Calu3 (cell line): ENCODE measurements at places on chromosomes 13 and 19.

GRCh38 chr13:41678249-41678648 is 220.9 kb downstream of the RGCC start:
- DNase-seq: no peak

DNA sequence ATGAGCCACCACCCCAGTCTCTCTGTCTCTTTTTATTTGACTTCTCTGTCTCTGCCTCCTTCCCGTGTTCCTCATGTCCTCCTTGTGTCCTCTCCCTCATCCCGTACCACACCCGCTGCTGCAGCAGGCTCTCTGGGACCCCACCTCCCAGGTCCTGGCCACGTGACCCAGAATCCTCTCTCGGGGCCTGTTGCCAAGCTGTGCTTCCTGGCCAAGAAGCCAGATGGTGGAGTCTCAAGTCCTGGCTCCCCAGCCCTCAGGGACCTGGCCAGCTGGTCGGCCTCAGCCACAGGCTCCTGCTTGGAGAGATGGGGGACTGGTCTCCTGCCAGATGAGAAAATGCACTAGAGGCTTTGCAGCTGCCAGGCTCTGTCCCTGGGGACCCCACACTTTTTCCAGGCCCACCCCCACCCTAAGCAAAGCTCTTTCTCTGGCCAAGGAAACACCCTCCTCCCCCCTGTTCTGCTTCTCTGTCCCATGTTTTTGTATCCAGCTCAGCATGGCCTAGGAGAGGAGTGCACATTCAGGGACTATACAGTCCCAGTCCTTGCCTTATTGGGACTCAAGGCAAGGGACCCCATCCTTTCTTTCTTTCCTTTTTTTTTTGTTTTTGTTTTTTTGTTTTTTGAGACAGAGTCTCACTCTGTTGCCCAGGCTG is 34.3 kb upstream of the SHKBP1 start:
- DNase-seq: no peak

- DNase-seq: no peak
These were observed 703.3 kb upstream of the ARGLU1 start for GRCh38 chr13:107271227-107271626.

DNA sequence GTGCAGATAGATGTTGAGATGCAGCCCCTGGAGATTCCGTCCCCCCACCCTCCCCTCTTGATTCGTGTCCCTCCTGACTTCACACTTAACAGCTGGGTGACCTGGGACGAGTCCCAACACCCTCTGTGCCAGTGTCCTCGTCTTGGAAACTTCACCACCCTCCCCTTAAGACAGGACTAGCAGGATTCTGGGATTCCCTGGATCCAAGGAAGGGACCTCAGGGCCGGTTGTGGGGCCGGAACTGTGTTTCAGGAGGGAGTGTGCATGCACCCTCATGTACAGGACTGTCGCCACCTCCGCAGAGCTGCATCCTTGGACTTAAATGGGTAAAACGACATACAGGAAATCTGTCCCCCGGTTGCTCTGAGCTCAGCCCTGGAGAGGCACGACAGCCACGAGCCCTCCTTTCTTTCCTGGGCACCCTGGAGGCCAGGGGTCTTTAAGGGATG is 990 bp downstream of the MYO9B start:
- peak; percentile 7 for DNase-seq

DNA sequence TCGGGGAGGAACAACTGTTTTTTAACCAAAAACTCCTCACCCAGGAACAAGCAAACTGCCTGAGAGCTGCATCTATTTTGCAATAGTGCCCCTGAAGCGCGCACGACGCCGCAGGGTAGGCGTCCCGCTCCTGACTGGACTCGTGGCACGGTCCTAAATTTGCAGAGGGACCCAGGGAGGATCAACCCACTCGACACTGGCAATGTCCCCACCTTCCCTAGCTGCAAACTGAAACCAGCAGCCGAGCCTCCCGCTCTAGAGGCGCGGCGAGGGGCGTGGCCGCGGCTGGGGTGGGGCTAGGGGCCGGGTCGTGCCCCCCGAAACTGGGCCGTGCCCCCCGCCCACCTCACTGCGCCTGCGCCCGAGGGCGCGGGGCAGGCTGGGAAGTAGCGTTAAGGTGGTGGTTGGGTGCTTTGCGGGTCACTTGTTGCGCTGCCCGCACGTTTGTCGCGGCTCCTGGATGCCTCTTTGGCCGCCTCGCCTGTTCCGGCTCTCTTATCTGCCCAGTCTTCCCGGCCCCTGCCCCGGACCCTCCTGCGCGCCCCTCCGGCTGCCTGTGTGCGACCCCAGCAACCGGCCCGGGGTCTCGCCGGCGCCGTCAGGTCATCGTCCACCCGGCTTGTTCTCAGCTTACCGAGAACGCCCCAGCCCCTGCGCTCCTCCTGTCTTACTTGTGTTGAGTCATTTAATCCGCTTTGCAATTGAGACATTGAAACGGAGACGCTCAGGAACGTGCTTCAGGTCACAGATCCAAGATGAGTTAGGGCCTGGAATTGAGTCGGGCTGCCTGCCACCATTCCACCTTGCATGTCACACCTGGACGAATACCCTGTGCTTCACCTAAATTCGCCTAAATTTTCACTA is 37.9 kb upstream of the LSM14A start:
- peak; percentile 87 for DNase-seq

DNA sequence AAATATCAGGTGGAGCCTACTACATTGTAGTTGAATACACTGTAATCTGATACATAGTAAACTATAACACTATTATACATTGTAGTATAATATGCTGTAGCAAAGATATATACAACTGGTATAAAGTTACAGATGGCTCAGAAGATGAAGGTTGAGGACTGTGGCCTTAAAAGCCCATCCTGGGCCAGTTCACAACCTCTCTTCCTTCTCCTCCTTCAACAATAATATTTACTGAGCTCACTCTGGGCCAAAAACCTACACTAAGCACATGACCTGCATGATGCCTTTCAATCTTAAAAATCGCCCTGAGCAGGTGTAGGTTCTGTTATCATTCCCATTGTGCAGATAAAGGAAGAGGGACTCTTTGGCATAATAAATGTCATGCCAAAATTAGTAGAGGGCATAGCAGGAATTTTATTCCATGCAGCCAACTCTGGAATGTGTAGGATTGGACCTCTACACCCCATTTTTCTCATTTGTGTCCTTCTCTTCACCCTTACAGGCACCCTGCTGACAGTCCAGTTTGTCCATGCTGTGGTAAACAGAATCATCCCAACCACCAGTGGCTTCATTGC is 14.6 kb upstream of the SIN3B start:
- no peak for DNase-seq

DNA sequence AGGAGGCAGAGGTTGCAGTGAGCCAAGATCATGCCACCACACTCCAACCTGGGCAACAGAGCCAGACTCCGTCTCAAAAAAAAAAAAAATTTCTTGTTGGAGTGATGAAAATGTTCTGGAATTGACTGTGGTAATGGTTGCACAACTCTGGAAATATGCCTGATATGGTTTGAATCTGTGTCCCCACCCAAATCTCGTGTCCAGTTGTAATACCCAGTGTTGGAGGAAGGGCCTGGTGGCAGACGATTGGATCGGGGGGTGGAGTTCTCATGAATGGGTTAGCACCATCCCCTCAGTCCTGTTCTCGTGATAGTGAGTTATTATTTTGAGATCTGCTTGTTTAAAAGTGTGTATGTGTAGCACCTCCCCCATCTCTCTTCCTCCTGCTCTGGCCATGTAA is 41.1 kb upstream of the MAP3K10 start:
- no peak for DNase-seq

- DNase-seq: no peak
These were observed 1.1 kb upstream of the IFI30 start for GRCh38 chr19:18172331-18173053.

DNA sequence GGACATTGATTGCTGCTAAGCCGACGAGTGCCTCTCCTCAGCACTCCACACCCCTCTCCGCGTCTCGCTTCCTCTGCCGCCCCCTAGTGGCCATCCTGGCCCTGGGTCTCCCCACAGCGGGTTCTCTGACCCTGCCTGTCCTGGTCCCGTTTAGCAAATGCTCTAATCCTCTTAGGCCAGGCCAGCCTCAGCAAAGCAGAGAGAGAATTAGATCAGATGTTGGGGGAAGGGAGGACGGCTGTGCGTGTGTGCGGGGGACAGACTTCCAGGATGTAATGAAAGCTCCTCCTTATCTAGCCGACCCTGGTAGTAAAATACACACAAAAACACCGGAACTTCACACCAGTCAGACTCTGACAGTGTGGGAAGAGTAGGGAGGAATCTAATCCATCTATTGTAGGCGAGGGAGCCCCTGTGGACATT is 4.5 kb downstream of the TPRX2 start:
- peak; percentile 97 for DNase-seq

DNA sequence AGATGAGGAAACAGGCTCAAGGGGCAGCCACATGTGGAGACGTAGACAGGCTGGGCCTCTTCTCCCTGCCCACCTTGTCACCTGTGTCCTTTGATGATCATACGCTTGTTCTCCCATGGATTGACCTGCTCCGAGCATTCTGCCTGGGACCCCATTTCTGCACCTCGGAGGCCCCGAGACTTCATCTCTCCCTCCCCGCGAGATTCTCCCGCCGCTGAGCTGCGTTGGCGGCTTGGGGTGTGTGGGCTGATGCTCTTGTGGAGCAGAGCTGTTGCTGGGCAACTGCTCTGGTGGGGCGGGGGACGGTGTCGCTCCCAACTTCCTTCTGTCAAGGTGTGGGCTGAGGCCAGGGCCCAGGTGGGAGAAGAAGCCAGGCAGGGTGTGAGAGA is 22.1 kb downstream of the MAST3 start:
- no peak for DNase-seq

GRCh38 chr19:50658441-50659317 is 9.4 kb downstream of the C19orf81 start:
- no peak for DNase-seq

DNA sequence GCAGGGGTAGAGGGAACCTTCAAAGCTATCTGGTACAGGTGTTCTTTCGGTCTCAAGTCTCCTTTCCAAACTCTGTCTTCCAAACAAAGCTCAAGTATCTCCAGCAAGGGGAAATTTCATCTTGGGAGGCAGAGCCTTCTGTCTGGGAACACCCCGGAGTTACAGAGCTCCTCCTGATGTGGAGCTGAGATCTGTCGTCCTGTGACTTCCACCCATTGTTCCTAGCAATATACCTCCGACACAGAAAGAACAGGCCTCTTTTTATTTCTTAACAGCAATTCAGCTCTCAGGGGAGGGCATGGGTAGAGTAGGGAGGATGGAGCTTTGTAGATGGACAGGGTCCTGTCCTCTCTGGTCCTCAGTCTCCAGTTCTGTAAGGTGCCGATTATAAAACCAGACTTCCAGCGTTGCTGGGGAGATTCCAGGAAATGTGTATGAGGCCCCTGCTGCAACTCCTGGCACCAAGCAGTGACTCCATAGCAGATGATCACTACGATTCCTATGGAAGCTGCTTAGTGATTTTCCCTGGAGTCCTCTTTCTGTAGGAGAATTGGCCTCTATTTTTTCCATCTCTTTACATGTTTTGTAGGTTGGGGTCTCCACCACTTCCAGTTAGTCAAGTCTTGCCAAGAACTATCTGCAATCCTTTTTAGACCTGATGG is 56.0 kb upstream of the ARGLU1 start:
- no peak for DNase-seq

- peak; percentile 1 for DNase-seq
These were observed 192.6 kb downstream of the MAB21L1 start for GRCh38 chr13:35283856-35284255.

GRCh38 chr19:3565139-3565538 is 7.6 kb upstream of the HMG20B start:
- DNase-seq: no peak

GRCh38 chr19:33395561-33396550 is 22.3 kb downstream of the CEBPG start:
- no peak for DNase-seq

DNA sequence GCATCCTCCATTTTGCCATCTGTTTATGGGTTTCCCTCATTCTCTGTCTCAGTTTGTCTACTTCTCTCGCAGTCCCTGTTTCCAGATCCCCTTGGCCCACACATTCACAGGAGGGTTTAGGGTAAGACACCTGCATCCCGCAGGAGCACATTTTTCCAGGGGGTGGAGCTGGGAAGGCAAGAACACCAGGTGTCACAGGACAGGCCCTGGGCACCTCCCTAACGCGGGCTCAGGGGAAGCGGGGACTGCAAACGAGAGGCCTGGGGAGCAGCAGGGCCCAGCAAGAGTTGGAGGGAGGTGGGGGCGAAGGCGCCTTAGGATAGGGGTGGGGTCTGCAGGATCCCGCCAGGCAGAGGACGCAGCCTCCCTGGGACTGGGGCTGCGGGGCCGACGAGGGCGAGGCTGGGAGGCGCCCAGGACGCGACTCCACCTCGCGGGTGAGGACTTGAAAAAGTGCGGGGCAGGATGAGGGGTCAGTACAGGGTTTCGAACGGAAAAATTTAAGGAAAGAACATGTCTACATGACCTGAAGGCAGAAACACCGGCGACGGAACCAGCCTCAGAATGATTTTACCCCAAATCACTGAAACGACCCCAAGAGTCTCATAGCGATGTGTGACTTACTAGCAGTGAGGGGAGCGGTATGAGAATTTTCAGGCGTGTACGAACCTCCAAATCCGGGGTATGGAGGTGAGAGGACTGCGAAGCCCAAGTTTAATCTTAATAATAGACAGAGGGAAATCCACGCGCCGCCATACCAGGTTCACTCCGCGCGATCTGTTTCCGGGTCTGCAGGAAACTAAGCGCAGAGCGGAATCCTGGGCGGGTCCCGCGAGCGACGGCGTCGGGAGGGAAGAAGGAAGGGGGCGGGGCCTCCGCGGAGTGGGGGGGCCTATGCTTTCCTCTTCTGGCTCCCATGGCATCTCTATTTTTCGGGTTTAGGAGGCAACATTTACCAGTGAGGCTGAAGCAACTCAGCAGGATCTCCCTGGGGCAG is 7.1 kb upstream of the ERVV-2 start:
- no peak for DNase-seq

DNA sequence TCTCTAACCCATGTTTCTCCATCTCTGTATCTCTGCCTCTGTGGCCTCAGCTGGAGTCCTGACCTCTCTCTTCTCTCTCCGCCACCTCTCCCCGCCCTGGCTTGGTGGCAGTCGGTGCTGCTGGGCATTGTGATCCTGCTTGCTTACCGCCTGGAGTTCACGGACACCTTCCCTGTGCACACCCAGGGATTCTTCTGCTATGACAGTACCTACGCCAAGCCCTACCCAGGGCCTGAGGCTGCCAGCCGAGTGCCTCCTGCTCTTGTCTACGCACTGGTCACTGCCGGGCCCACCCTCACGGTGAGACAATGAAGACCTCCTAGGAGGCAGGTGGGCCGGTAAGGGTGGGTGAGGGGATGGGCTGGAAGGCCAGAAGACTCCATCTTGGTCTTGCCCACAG is 4.2 kb downstream of the PLPPR2 start:
- no peak for DNase-seq

- DNase-seq: no peak
These were observed 16.2 kb upstream of the FREM2 start for GRCh38 chr13:38670627-38671026.

DNA sequence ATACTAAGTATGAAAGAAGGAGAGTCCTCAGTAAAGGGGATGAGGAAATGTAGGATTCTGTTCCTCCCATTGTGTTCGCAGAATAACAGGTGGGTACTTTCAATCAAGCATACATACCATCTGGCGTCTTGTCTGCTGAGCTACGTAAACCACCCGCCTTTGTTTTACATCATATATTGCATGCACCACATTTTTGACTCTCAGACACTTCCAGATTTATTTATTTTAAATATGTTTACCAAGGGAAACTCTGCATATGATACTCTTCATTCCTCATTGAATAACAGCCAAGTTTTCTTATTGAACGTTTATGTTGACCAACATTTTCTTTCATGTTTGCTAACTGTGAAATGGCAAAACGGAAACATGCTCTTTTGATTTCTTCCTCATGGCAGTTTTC is 174.1 kb downstream of the FGF14 start:
- no peak for DNase-seq

GRCh38 chr19:41844601-41845000 is at the start of gene LYPD4:
Gene LYPD4 (minus strand): TSS chr19:41844683. CDS start chr19:41839285, 5,398 bp downstream.
- no peak for DNase-seq

- DNase-seq: peak; percentile 15
These were observed 641 bp upstream of the SOX21 start for GRCh38 chr13:94712812-94713560.
